ENCODE measurements at places on chromosomes 2 and 18. TPM values are rescaled to one million over a fixed set of nuclear protein-coding genes. Genes with fewer than 3 reads are reported as not detected.

FBXO36 gene
- total RNA-seq: 1.7 TPM

KCNIP3 gene
- total RNA-seq: 27.5 TPM

DPP4 gene
- 15.5 TPM for total RNA-seq

OBSL1 gene
- 53.0 TPM for total RNA-seq

MDH1 gene
- total RNA-seq: 124 TPM

SCN7A gene
- total RNA-seq: 15.0 TPM

SMYD1 gene
- not detected for total RNA-seq

CASP8 gene
- 29.2 TPM for total RNA-seq

GRCh38 chr2:189719571-189719970 is 43.0 kb downstream of the OSGEPL1 start:
- H3K4me1 ChIP-seq: no peaks in the 10 kb centered on the region
- H3K27me3 ChIP-seq: no peaks in the 10 kb centered on the region
- no peak overlapping the region for H3K27ac ChIP-seq
- no peaks in the 10 kb centered on the region for H3K36me3 ChIP-seq

DNA sequence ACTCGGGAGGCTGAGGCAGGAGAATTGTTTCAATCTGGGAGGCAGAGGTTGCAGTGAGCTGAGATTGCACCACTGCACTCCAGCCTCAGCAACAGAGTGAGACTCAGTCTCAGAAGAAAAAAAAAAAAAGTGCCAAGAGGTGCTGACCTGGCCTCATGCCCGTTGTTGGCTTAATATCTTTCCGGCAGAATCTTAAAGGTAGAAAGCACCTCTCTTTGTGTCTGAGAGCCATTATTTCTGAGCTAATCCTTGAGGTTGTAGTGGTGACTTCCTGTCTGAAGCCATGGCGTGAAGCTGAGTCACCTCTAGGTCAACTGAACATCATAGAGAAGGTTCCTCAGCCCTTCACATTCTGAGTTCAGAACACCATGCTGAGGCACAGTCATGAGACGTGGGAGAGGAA is 60.4 kb downstream of the WDSUB1 start:
- no peak overlapping the region for H3K4me3 ChIP-seq
- H3K27me3 ChIP-seq: no peaks in the 10 kb centered on the region
- peaks cover 6% of the 10 kb centered on the region for H3K4me1 ChIP-seq

DNA sequence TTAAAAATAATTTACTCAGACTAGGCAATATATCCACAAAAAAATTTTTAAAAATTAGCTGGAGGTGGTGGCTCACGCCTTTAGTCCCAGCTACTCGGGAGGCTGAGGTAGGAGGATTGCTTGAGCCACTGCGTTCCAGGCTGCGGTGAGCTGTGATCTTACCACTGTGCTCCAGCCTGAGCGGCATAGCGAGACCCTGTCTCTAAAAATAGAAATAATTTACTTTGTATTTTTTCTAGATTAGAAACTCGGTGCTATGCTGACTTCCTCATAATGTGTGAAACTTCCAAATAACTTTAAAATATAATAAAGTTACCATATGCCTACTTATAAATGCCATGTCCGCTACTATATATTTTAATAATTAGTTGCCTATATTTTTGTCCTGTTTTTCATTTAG is 6.7 kb downstream of the PPIG start:
- H3K27me3 ChIP-seq: no peaks in the 10 kb centered on the region
- no peak overlapping the region for H3K4me3 ChIP-seq
- H3K4me1 ChIP-seq: peaks cover 27% of the 10 kb centered on the region
- H3K27ac ChIP-seq: no peak overlapping the region
- H3K36me3 ChIP-seq: no peaks in the 10 kb centered on the region
- DNase-seq: no peak

DNA sequence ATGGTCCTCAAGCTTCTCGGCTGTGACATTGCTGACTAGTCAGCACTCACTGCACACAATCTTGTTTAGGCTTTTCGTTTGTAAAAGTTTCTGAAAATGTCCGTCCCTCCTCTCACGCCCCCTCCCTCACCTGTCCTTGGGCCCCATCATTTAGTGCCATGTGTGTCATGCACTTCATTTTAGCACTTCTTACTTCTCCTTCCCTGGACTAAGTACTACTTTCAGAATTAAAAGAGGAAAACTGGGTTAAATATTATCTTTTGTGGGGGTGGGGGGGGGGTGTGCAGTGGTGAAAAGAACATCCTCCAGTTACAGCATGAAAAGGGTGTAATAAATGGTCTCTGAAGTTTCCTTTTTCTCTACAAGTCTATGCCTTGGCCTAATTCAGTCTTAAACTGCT is 182.0 kb upstream of the SP5 start:
- H3K27ac ChIP-seq: no peak overlapping the region
- DNase-seq: no peak
- no peak overlapping the region for H3K4me3 ChIP-seq
- H3K4me1 ChIP-seq: peaks cover 16% of the 10 kb centered on the region

DNA sequence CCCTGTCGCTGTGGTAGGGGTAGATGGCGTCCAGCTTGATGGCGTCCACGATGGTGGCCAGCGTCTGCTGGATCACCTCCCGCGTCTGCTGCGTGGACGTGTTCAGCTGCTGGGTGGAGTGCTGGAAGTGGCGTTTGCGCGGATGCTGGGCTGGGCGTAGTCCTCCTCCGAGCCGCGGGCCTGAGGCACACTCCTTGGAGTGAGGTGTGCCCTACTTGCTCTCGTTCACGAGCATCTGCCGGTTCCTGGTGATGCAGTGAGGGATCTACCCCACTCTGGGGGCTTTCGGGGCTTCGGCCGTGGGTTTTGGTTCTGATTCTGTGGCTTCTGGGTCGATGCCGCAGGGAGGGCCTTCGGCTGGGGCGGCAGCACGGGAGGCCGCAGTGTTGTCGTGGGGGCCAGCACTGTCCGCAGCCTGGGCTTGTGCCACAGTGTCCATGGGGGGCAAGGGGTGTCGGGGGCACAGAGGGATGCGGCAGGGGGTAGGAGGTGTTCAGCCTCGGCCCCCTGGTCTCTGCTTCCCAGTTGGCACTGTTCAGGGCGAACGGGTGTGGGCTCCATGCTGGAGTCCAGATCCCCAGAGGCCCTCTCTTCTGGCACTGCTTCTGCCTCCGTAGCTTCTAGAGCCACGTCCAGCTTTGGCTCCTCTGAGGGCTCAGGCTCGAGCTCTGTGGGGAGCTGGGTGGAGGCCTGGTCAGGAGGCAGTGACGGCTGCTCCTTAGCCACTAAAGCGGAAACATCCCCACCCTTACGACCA is 890.6 kb upstream of the LRRTM1 start:
- no peaks in the 10 kb centered on the region for H3K36me3 ChIP-seq
- H3K4me1 ChIP-seq: no peaks in the 10 kb centered on the region
- H3K27me3 ChIP-seq: no peaks in the 10 kb centered on the region

DNA sequence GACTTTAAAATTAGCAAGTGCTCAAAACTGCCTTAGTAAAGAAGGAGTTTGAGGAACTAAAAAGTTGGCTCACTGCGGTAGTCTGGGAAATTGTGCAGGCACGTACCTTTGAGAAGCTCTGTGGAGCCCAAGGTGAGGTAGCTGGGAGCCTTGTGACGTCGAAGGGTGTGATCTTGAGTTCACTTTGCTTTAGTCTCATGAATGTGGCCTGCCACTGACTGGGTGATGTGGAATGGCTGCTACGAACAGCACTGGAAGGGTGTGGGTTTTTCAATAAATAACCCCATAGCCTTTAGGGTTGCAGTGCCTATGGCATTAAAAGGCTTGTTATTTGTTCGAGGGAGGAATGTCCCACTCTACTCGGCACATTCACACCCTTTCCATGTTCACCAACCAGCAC is 312.3 kb downstream of the PRKCE start:
- no peaks in the 10 kb centered on the region for H3K36me3 ChIP-seq
- no peaks in the 10 kb centered on the region for H3K27me3 ChIP-seq
- H3K4me3 ChIP-seq: no peak overlapping the region
- H3K4me1 ChIP-seq: peaks cover 43% of the 10 kb centered on the region
- DNase-seq: peak; percentile 74

- no peak overlapping the region for H3K27ac ChIP-seq
- DNase-seq: no peak
- H3K36me3 ChIP-seq: no peaks in the 10 kb centered on the region
- no peaks in the 10 kb centered on the region for H3K4me1 ChIP-seq
- H3K4me3 ChIP-seq: no peak overlapping the region
Observed at GRCh38 chr2:28045676-28046351, 155.3 kb downstream of the BABAM2 start.

- H3K27me3 ChIP-seq: no peaks in the 10 kb centered on the region
- H3K27ac ChIP-seq: no peak overlapping the region
- no peak overlapping the region for H3K4me3 ChIP-seq
- H3K4me1 ChIP-seq: no peaks in the 10 kb centered on the region
- no peaks in the 10 kb centered on the region for H3K36me3 ChIP-seq
Observed at GRCh38 chr2:166410828-166411472, 35.2 kb upstream of the SCN9A start.

DNA sequence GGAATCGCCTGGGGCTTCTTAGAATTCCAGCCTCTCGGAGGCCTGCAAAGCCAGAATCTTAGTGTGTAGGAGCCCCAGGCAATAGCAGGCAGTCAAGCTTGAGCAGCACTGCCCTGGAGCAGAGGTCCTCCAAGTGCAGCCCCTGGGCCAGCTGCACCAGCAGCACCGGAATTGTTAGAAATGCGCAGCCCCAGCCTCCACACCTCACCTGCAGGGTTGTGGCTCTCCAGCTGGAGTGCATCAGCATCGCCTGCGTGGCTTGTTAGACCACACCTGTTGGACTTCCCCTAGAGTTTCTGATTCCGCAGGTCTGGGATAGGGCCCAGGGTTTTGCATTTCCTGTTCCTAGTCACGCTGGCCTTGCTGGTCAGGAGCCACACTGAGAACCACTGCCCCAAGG is 100.3 kb downstream of the ASAP2 start:
- peaks cover 65% of the 10 kb centered on the region for H3K4me1 ChIP-seq
- no peak for DNase-seq
- H3K4me3 ChIP-seq: no peak overlapping the region
- no peaks in the 10 kb centered on the region for H3K27me3 ChIP-seq

DNA sequence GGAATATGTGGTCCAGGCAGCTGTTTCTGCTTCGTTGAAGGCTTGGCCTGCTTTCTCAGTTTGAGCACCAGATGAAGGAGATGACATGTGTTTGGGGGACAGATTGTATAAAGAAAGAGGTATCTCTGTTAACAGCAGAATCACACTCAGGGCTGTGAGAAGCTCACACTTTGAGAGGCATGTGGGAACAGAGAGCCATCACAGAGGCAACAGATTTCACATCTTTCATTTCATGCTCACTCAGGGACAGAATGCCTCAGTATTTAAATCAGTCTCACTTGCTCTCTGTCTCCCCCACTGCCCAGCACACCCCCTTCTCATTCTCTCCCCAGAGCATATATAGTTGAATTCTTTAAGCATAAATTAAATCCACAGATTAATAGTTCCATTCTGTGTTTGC is 37.4 kb downstream of the KIAA2012 start:
- H3K36me3 ChIP-seq: no peaks in the 10 kb centered on the region
- no peaks in the 10 kb centered on the region for H3K27me3 ChIP-seq
- no peak overlapping the region for H3K4me3 ChIP-seq
- H3K4me1 ChIP-seq: peaks cover 22% of the 10 kb centered on the region

- H3K27me3 ChIP-seq: no peaks in the 10 kb centered on the region
- no peak for DNase-seq
- no peak overlapping the region for H3K4me3 ChIP-seq
- H3K36me3 ChIP-seq: no peaks in the 10 kb centered on the region
- H3K27ac ChIP-seq: no peak overlapping the region
Observed at GRCh38 chr2:237459741-237460174, 27.3 kb upstream of the MLPH start.

DNA sequence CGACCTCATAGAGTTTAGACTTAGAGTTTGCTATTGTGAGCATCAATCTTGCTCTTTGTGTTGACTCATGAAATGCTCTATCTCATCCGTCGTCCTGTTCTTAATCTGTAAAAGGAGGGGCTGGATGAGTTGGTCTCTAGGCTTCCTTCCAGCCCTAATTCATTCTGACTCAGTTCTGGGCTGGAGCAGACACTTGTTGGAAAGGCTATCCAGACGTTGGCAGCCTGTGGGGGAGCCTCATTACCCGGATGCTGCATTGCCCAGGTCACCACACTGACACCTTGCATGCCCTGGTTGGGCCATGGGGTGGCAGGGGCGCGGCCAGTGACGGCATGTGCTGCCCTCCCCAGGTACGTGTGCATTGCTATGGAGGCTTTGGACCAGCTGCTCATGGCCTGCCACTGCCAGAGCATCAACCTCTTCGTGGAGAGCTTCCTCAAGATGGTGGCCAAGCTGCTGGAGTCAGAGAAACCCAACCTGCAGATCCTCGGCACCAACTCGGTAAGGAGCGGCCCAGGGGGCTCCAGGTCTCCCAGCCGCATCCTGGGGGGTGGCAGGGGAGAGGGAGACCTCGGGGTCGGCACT is 61.5 kb downstream of the EFR3B start:
- no peaks in the 10 kb centered on the region for H3K27me3 ChIP-seq
- H3K36me3 ChIP-seq: no peaks in the 10 kb centered on the region
- H3K4me1 ChIP-seq: no peaks in the 10 kb centered on the region
- H3K27ac ChIP-seq: no peak overlapping the region
- DNase-seq: no peak
- no peak overlapping the region for H3K4me3 ChIP-seq

GRCh38 chr2:135154962-135155361 is 102.9 kb downstream of the RAB3GAP1 start:
- H3K27ac ChIP-seq: no peak overlapping the region
- no peaks in the 10 kb centered on the region for H3K4me1 ChIP-seq
- peaks cover 3% of the 10 kb centered on the region for H3K36me3 ChIP-seq

DNA sequence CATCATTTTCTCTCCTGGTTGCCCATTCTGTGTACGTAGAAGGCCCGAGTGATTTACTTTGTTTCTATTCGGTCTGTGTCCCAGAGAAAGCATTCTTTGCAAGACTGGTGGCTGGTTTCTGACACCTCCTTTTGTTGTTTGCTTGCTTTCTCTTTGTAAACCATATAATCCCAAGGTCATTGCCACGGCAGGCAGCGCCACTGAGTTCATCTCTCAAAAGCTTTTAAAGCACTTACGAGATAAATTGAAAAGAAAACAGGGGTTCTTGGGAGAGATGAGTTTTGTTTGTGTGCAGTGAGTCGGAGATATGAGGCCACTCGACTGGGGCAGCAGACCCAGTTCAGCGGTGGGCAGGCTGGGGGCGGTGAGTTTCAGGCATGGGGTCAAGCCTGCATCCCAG is 137.6 kb downstream of the NCK2 start:
- H3K27ac ChIP-seq: no peak overlapping the region
- DNase-seq: no peak
- H3K4me1 ChIP-seq: peaks cover 50% of the 10 kb centered on the region
- H3K36me3 ChIP-seq: peaks cover 12% of the 10 kb centered on the region
